ENCODE measurements at places on chromosomes 12 and 14. TPM values are rescaled to one million over a fixed set of nuclear protein-coding genes. Genes with fewer than 3 reads are reported as not detected.

- DNase-seq, result no peak
Observed at GRCh38 chr14:100438678-100439592, 115.8 kb downstream of the SLC25A47 start.

- DNase-seq, result no peak
Observed at GRCh38 chr14:94571395-94571794, 9.8 kb upstream of the SERPINA5 start.

GRCh38 chr14:72775923-72776554 lies 117.9 kb downstream of the DPF3 start:
- DNase-seq, result no peak

GRCh38 chr14:37437490-37437889 lies 157.6 kb downstream of the FOXA1 start:
- no peak for DNase-seq

DNA sequence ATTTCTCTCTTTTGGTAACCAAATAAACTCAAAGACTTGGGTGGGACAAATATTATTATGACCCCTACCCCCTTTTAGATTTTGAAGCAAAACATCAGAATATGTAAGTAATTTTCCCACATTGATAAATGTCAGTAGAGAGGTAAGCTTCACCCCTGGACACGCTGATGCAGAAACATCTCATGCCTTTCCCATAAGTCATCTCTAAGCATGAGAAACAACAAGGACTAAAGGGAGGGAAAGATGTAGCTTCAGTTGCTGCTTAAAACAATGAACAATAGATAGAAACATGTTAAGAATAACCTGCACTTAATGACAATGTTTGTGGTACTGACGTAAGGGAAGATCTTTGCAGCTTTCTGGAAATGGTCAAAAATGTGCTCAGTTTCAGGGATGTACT lies 56.3 kb upstream of the SLC8A3 start:
- no peak for DNase-seq

DNA sequence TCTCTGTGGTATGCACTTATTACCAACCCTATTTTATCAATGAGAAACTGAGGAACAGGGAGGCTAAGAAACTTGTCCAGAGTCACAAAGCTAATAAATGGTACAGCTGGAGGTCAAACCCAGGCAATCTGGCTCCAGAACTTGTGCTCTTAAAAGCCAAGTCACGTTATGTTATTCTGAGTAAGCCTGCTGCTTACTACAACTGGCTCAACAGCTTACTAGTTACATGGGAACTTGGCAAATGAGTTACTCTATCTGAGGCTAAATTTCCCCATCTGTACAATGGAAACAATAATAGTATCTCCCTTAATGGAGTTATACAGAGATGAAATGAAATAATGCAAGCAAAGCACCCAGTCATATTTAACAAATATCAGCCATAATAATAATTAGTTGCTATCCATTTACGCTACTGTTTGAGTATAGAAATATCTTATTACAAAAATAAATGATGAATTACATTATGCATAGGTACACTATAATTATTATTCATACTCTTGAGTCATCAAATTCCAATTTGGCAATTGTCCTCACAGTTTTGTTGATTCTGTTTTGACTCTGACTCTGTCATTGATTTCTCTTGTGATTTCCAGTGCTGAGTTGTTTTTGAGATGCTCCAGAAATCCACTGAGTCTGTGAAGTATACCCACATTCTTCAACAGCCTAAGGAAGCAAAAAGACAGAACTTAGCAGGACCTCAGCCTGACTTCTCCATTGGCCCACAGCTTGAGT lies 112.2 kb downstream of the TBX5 start:
- DNase-seq, result no peak

- no peak for DNase-seq
Observed at GRCh38 chr12:21939435-21939834, 1.8 kb downstream of the ABCC9 start.

DNA sequence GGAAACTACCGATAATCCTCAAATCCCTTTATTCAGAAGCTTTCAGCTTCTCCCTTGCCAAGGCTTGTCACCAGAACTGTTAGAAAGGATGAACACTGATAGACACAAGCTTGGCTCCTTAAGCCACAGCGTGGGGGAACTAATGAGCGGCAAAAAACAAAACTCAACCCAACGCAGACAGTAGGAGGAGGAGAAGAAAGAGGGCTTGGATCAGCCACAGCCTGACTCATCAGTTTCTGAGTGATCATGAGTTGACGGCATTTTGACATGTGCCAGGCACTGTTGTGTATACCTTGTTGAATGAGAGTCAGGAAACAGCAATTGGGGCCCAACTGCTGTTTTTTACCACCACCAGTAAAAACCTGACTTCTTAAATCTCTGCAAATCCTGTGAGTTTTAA lies 23.7 kb downstream of the PLXNC1 start:
- no peak for DNase-seq

SLC7A8 gene
- not detected for total RNA-seq

ETFBKMT gene
- 1.5 TPM for total RNA-seq

TAS2R42 gene
- total RNA-seq, result not detected

CLEC7A gene
- not detected for total RNA-seq

CLECL1 gene
- total RNA-seq, result 5.6 TPM

All from Karpas-422 (cell line).